Left lobe of liver (tissue), 2 donors: ENCODE measurements at places on chromosomes 7 and 10. TPM values are rescaled to one million over a fixed set of nuclear protein-coding genes. Genes with fewer than 3 reads are reported as not detected.

VIPR2 gene
- total RNA-seq = 0.28 TPM

RPEL1 gene
- not detected for total RNA-seq

TEX47 gene
- not detected for total RNA-seq

ELFN1 gene
- 17.5 TPM for total RNA-seq

- peak; percentile 59 for DNase-seq
Measured at GRCh38 chr7:65955718-65956117, 26.3 kb downstream of the GUSB start.

GRCh38 chr7:28052933-28053332 lies 127.7 kb downstream of the JAZF1 start:
- DNase-seq = no peak

DNA sequence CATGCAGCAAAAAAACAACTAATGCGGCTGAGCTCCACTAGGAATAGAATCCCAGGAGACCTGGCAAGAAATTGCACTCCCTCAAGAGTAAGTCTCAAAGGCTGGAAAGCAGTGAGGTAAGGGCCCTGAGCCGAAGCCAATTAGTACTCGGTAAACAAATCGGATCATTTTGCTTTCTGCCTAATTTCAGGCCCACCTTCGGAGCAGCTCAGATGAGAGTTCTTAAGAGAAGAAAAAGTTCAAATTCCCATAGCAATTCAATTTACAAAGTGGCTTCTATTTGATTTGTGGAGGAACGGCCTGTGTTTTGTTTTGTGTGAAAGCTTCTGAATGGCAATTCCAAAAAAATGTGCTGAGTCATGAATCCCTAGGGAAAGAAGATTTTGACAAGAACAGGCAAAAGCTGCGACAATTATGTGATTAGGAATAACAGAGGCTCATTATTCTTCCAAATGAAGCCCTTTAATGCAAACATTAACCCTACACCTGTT lies 60.9 kb downstream of the SLC16A9 start:
- DNase-seq = no peak

DNA sequence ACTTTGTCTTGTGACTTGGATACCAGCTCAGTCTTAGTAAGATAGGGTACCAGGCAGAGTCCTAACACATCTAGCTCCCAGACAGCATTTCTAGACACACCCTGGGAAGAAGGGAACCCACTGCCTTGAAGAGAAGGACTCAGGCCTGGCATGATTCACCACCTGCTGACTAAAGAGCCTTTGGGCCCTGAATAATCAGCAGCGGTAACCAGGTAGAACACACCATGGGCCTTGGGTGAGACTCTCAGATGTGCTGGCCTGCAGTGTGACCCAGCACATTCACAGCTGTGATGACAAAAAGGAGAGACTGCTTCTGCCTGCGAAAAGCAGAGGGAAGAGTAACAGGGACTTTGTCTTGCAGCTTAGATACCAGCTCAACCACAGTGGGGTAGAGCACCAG lies 10.4 kb upstream of the TNKS2 start:
- no peak for DNase-seq

- DNase-seq = no peak
Measured at GRCh38 chr7:99839287-99840021, 11.6 kb downstream of the CYP3A43 start.

DNA sequence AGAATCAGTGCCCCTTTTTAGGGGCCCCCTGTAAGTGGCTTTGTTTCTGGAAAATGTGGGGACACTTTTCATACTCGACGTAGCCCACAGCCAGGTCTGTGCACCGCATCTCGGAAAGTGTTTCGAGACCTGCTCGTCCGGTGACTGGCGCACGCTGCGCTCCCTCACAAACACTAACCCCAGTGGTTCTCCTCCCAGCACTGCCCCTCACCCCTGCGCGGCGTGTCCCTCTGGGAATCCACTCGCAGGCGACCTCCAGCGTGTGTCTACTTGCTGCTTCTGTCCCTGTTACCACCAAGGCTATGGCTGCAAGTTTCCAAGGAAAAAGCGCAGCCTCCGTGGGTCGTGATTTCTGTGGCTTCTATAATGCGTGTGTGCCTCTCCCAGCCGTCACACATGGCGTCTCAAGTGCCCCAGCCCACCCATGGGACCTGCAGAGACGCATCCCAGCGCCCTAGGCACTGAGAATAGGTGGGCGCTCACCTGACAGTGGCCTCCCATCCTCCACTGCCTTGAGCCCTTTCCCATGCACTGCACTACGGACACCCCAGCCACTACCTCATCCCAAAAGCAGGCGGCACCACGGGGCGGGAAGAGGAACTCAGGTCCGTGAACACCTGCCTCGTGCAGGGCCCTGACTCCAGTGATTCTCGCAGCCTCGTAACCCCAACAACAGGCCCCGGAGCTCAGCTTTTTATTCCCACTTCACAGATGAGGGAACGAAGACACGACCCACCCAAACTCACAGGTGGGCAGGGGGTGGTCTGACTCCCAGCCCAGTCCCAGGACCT lies 49.3 kb downstream of the PTPRN2 start:
- DNase-seq = no peak
